ENCODE measurements at places on chromosomes 12 and 14.

DNA sequence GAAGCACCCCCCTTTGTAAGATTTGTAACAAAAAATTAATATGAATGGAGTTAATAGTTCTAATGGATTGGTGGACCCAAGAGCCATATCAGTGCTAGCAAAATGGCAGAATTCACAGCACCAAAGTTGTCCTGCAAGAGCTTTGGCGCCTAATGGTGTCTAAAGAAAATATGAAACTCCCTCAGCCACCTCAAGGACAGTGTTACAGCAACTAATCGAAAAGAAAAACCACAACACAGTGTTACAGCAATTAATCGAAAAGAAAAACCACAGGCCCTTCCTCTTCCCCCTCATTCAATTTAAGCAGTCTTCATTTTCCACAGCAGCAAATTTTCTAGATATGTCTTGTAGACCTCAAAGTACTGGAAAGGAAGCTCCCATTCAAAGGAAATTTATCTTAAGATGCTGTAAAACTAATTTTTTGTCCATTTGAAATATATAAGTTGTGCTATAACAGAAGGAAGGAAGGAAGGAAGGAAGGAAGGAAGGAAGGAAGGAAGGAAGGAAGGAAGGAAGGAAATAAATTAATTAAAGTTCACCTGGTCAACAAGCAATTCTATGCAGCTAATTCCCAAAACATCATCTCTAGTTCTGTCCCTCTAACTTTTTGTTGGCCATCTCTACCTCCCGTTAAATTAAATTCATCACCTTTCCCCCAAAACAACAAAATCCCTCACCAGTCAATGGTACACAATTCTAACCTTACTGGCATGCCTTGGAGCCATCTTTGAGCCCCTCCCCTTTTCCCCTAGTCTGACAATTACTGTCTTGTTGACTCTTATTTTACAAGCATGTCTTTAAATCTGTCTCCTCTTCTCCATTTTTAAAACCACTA is 17.4 kb downstream of the LRP6 start:
- no peak for DNase-seq

DNA sequence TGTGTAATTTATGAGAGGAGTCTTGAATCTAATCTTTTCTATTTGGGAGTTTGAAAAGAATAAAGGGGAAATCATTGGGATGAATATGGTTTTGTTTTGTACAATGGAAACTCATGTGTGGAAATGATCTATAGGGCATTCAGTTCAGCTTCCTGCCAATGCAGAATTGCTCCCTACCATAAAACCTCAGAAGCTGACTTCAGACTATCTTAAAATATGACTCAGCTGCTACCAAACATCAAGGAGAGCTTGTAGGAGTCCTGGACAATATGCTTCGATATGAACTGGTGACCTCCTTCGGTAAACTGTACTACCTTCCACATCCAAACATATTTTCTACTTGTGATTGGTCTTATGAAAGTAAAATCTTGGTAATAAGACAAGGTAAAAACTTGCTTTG is 160.6 kb downstream of the CAPZA3 start:
- DNase-seq: no peak

DNA sequence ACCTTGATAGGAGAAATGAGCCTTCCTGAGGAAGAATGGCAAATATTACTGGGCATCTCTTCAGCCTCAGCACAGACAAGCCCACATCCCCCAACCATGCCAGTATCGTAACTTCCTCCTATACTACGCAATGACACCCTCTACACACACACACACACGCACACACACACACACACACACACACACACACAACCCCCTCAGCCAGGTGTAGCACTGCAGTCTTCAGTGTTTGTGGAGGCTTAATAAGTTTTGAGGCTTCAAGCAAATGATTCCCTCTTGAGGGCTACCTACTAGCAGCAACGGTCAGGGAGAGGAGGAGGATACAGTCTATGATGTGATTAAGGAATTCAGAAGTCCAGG is 1.6 kb downstream of the DGKA start:
- no peak for DNase-seq

DNA sequence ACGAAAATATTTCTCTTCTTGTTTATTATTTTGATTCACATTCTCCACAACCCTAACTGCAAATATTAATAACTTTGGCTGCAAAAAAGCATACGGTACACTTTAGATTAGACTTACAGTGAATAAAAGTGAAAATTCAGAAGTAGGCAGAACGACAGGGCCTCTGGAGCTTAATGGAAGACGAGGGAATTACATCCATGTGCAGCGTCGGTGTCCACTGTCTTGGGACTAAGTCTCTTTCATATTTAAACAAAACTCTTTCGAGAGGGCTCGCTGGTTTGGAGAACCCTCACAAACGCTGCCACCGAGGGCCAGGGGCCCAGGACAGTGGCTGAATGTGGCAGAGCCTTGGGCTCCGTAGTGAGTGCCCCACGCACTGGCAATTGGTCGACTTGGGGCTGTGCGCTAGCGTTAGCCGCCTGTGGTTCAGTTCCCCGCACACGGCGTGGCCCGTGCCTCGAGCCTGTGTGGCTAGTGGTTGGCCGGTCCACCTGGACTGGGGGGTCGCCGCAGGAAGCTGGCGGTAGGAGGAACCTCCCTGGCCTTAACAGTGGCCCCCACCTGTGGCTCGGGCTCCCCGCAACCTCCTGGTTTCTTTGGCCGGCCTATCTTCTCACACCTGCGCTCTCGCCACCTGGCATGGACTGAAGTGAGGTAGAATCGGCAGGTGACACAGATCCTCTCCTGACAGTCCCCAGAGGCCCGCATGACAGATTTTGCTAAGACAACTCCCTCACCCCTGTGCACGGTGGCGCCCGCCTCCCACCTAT is 739 bp upstream of the PAX9 start:
- DNase-seq: no peak
